Stimulated activated CD4-positive, alpha-beta T cell treated with anti-CD3 and anti-CD28 coated beads, Interleukin-1b, Interleukin-23, amount 100 ng/mL, for 1 hour (primary cell): ENCODE measurements at places on chromosomes 7 and 10.

GRCh38 chr7:251446-252175 lies 38.4 kb upstream of the FOXL3 start:
- no peak for DNase-seq

DNA sequence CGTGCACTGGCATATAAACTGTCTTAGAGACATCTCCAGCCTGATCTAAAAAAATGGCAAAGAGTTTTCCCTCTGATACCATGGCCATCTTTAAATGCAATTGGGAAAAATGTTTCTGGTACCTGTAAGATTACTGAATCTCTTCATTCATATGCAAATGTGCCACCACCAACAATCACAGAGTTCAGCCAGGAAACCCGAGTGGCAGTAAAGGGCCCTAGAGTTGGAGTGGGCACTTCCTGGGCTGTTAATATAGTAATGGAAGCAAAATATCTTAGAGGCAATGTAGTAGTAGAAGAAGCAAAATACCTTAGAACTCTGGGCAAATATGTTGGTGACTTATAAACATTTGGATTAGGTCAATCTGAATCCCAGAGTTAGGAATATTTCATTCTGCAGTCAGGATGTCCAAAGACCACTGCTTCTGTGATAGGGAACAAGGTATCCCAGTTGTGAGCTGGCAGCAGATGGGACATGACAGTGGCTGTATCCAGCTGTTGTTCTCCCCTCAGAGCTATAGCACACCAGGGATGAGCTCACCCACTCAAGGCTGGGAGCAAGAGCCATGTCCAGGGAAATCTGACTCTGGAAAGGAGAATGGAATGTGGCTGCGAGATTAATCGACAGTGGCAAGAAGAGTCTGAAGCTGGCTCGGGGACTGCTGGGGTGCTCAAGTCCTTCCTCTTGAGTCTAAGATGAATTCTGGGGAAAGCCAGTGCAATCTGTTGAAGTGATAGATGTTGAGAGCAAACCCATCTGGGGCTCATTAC lies 332.1 kb downstream of the PHTF2 start:
- DNase-seq: no peak

- DNase-seq: no peak
Observed at GRCh38 chr10:14781763-14782162, 7.1 kb upstream of the FAM107B start.

DNA sequence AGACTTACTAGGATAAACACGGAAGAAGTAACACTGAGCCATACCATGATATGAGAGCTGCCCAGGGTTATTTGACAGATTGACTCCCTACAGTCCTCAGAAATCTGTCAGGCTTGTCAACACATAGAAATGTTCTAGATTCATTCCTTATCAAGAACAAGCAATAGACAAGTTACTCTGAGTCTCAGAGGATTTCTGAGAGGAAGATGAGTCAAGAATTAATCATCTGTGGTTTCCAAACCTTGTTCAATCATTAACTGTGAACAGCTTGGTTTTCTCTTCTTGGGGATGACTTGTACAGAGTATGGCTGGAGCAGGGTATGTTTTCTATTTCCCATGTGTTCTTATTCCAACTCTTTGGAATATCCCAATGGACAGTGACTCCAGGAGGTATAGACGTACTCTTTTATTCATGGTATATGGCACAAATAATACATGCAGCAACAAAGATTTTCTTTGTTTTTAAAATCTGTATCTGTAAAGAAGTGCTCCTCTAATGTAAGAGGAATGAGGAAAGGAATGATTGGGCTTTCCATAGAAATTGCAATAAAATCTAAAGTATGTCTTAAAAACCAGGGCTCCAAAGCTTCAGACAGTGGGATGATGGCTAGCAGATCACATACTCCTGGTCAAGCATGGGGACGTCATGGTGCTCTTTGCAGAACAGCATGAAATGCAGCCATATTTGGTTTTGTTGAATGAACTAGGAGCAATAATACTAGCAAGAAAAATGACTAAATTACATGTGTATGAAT lies 11.9 kb upstream of the SFR1 start:
- DNase-seq: no peak
